ENCODE measurements at places on chromosomes 5 and 9.

DNA sequence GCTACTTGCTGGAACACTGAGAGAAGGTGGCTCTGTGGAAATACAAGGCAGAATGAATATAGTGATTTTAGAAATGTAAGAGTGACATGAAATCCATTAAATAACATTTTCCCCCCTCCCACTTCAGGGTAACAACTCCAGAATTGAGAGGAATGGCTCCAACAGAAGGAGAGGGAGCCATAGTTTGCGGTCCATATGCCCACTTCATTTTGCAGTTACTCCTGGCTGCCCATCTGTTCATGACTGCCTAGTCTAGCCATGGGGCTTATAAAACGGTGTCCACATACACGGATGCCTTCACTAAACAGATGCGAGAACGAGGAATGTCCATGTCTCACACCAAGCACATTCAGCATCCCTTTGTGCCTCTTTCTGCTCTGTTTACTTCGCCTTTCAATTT is 186.7 kb downstream of the TMEM38B start:
- peak; percentile 7 for DNase-seq

- no peak for DNase-seq
These were observed 29.6 kb downstream of the PSAT1 start for GRCh38 chr9:78326564-78326963.

- peak; percentile 54 for DNase-seq
These were observed 1.4 kb downstream of the MLLT3 start for GRCh38 chr9:20620650-20621470.

- no peak for DNase-seq
These were observed 61.2 kb upstream of the JAK2 start for GRCh38 chr9:4923580-4924544.

GRCh38 chr5:179371121-179371510 is 25.9 kb upstream of the ADAMTS2 start:
- DNase-seq, result no peak
